ENCODE measurements at places on chromosomes 4 and X.

DNA sequence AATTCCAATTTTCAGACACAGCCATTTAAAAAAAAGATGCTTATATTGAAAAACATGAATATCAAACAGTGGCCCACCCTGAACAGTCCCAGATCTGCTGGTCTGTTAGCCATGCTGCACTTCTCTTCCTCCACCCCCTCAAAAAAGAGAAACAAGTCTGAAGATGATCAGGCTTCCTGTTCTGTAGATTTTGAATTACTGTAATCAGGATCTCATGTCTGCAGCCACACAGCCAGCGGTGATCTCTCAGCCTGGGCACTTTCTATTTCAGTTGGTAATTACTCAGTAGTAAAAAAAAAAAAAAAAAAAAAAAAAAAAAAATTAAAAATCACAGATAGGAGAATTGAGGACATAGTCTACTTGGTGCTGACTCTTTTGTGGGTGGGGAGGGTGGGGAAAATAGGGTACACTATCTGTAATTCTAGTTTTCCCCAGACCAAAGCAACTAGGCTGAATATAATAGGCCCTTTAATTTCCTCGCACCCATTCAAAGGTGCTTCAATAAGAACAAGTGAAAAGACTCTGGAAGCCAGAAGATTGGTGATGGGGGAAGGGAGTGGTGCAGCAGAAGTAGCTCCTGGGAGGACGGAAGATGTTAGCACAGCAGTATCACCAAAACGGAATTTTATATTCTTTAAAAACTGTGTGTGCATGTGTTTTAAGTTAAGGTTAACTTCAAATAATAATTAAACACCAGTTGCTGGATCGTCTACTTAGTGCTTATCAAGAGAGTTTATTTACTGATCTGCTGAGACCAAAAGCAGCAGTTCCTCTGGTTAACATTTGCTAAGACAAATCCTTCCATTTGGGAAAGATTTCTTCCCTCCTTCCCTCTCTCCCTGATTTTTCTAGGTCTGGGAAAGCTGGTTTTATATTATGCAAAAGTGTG lies 47.0 kb downstream of the SPRY1 start:
- DNase-seq, result peak; percentile 3

DNA sequence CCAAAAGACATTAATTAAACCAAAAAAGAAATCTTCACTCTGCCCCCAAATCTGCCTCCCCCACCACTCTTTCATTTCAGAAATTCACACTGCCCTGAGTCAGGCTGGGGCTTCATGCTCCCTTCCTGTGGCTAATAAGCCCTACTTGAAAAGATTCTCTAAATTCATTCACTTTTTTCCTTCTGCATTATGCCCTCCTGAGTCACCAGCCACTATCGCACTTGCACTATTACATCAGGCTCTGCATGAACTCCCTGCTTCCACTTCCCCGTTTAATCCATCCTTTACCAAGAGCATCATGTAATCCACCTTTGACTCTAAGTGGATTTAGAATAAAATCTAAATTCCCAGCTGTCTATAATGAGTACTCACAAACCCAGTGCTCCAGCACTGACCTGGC lies 295.4 kb upstream of the KLF3 start:
- no peak for DNase-seq

DNA sequence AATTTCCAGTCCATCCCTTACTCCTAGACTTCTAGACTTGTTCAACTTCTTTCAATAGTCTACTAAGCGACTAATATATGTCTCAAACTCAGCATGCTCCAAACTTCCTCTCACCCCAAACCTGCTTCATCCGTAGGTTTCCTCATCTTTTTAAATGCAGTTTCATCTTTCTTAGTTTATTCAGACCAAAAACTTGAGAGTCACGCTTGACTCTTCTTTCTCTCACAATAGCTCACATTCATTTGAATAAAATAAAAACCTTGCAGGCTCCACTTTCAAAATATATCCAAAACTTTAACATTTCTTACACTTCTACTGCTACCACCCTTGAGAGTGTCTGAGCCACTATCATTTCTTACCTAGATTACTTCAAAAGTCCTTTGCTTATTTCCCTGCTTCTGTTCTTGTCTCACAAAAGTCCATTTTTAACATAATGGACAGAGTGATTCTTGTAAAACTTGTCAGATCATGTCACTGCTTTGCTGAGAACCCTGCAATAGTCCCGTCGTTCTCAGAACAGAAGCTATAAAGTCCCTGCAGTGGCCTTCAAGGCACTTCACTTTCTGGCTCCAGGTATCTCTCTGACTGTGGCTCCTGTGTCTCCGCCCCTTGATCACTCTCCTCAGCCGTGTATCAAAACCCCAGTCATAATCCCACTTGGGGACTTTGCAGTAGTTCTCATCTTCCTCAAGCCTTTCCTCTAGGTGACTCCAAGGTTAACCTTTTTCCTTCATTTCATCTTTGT lies 167.6 kb downstream of the ARHGAP24 start:
- no peak for DNase-seq

GRCh38 chr4:47010912-47011446 lies 17.6 kb upstream of the GABRA4 start:
- no peak for DNase-seq

- no peak for DNase-seq
Observed at GRCh38 chrX:124414281-124414680, 67.9 kb downstream of the SH2D1A start.

DNA sequence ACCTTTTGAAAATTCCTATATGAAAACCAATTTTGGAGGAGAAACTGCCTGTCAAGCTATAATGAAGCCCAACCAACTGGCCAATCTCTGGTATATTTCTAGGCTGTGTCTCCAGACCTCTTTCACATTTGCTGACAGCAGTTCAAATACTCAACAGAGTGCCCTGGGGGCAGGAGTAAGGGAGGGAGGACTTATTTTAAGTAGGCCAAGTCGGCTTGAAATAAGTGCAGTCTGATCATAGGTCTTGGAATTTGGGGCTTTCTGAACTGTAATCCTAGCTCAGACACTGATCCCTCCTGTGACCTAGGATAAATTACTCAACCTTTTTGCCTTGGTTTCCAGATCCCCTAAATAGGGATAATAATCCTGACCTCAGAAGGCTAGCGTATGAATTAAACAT lies 59.4 kb upstream of the SLC7A11 start:
- no peak for DNase-seq

- no peak for DNase-seq
Observed at GRCh38 chr4:181682367-181683047, 560.7 kb upstream of the TENM3 start.

GRCh38 chrX:19875050-19875431 lies 12.4 kb downstream of the SH3KBP1 start:
- DNase-seq, result peak; percentile 34

GRCh38 chr4:188956566-188956965 lies 817.3 kb downstream of the TRIML1 start:
- DNase-seq, result no peak

DNA sequence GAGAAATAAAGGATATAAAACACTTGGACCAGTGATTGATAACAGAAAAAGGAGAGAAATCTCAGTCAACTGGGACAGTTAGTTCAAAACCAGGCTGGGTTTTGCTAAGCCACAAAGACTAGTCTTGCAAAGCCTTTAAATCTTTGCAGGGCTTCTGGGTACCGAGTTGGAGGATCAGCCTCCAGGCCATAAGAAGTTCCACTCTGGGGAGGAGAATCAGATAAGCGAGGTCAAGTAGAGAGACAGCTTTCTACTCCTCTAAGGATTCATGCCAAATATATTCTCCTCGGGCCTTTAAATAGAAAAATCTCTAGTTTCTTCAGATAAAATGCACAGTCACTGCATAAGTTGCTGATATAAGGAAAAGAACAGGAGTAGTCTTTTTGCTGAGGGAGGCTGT lies 92.7 kb downstream of the MFAP3L start:
- no peak for DNase-seq

DNA sequence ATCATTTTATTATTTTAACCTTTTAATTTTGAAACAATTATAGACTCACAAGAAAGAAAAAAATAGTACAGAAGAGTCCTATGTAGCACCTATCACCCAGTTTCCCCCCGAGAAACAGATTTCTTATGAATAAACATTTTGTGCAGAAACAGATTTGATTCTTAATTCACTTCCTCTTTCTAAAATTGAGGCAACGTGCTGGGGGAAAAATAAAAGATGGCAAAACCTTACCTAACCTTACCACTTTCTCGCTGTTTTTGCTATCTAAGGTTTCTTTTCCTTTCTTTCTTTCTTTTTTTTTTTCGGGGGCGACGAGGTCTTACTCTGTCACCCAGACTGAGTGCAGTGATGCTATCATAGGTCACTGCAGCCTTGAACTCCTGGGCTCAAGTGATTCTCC lies 4.3 kb upstream of the CLNK start:
- DNase-seq, result no peak

- no peak for DNase-seq
Observed at GRCh38 chr4:6233929-6234328, 33.6 kb upstream of the JAKMIP1 start.

DNA sequence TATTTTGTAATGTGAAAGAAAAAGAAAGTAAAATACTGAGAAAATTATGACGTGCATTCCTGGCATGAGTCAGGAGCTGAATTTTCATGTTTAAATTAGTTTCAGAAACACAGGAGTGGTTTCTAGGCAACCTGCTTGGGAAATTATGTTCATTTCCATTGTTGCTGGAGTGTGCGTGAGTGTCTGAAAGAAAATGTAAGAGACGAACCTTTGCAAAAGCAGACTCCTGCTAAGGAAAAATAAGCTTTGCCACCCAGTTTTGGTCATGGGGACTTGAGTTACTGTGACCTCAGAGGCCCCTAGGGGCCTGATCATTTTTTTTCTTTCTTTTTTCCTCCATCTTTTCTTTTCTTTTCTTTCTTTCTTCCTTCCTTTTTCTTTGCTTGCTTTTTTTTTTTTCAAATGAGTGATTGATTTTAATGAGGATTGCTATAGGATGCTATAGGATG lies 18.8 kb upstream of the CHRNA9 start:
- DNase-seq, result no peak

GRCh38 chr4:140090215-140090731 lies 63.7 kb downstream of the MAML3 start:
- DNase-seq, result no peak

DNA sequence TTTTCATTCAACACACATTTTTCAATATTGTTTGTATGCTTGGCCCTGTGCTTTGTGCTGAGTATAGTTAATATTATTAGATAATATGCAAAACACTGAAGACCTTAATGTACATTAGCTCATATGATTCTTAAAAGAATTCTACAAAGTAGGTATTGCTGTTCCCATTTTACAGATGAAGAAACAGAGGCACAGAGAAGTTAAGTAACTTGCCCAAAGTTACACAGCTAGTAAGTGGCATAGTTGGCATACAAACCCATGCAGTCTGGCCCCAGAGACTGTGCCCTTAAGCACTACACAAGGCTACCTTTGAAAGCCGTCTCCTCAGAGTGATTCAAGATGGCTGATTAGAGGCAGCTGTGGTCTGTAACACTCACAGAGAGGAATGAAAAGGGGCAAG lies 293.4 kb upstream of the F9 start:
- no peak for DNase-seq

GRCh38 chrX:24563291-24564010 lies 83.7 kb downstream of the PCYT1B start:
- no peak for DNase-seq

DNA sequence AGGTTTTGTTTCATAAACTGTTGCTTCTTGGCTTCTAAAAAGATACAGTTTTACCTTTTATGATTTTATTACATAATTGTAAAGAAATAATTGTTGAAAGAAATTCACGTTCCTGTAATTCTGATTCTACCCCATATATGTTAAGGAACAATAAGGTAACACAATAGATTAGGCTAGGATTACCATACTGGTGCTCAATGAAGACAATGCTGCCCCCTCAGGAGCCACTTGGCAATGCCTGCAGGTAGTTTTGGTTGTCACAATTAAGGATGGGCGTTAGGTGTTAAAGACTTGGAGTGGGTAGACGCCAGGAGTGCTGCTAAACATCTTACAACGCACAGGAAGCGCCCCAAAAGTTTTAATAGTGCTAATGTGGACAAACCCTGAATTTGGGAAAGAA lies 133.2 kb downstream of the NLGN4X start:
- DNase-seq, result no peak

GRCh38 chr4:74447636-74448233 lies 2.8 kb downstream of the AREG start:
- no peak for DNase-seq

- DNase-seq, result no peak
Observed at GRCh38 chr4:153036931-153037482, 100.9 kb downstream of the FHDC1 start.

DNA sequence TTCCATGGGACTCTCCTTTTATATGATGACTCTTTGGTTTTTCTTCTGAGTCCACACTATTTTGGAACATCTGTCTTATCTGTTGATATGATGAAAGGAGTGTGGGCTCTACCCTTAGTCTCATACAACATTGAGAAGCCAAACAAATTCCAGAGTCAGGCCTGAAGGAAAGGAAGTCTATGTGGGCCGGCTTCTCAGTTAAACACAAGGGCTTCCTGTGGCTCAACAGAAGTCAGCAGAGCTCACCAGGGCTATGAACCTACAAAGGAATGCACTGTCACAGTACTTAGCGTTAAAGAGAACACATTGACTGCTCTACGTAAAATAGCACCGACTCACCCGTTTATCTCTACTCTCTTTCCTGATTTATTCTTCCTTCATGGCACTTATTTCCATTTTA lies 641.0 kb upstream of the FRG1 start:
- no peak for DNase-seq

DNA sequence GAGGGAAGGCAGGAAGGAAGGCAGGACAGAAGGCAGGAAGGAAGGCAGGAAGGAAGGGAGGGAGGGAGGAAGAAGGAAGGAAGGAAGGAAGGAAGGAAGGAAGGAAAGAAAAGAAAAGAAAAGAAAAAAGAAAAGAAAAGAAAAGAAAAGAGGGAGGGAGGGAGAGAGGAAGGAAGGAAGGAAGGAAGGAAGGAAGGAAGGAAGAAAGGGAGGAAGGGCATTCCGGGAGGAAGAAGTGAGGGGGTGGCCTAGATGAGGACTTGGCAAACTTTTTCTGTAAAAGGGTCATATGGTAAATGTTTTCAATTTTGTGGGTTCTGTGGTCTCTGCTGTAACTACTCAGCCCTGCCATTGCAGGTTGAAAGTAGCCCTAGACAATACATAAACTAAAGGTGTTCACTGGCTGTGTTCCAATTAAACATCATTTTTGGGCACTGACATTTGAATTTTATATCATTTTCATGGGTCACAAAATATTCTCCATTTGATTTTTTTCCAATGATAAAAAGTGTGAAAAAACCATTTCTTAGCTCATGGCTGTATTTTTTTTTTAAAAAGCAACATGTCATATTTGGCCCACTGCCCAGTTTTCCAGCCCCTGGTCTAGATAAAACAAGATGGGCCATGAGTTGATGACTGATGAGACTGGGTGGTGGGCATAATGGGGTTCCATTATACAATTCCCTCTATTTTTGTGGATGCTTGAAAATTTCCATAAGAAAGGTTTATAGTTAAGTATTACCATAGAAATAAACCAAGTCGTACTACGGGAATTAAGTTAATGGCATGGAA lies 3.1 kb downstream of the ZNF630 start:
- no peak for DNase-seq

GRCh38 chr4:158172261-158173258 lies at the start of gene GASK1B:
TSS of gene GASK1B (minus strand) at chr4:158173025. CDS start at chr4:158171375, 1,650 bp downstream.
- no peak for DNase-seq

GRCh38 chr4:41598580-41598979 lies 60.6 kb downstream of the LIMCH1 start:
- no peak for DNase-seq

GRCh38 chrX:111568817-111569216 lies 57.4 kb downstream of the SERTM2 start:
- DNase-seq, result no peak

Measured in memory B cell (primary cell).